ENCODE measurements at places on chromosomes 7 and 10.

GRCh38 chr10:49398000-49398861 lies 2.3 kb upstream of the DRGX start:
- no peak for DNase-seq

DNA sequence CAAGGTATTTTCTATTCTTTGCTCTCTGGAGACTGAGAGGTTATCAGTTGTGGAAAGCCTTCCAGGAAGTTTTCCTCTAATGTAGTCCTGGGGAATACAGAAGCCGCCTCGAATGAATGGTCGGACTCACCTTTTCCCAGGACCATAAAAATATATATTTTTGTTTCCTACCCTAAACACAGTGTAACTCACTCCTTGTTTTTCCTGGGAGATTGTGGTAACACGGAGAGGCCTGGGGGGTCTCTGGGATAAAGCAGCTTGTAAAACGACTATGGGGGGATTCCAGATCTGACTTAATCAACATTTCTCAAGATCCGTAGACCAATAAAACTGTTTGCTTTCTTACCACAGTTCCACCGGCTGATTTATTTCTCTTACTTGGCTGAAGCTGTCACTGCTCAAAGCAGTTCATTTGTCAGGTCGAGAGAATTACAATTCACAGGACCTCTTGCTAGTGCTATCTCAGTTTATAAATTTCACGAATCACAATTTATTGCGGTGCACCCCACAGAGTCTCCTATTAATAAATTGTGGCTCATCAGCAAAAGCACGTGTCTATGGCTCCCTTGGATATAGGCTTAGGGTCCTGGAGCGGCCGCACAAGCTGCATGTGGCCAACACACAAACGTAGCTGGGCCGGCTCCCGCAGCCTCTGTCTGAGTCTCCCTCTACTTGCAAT lies 176.3 kb upstream of the BMPER start:
- DNase-seq = no peak

GRCh38 chr7:29825775-29826529 lies 19.6 kb downstream of the WIPF3 start:
- DNase-seq = no peak

DNA sequence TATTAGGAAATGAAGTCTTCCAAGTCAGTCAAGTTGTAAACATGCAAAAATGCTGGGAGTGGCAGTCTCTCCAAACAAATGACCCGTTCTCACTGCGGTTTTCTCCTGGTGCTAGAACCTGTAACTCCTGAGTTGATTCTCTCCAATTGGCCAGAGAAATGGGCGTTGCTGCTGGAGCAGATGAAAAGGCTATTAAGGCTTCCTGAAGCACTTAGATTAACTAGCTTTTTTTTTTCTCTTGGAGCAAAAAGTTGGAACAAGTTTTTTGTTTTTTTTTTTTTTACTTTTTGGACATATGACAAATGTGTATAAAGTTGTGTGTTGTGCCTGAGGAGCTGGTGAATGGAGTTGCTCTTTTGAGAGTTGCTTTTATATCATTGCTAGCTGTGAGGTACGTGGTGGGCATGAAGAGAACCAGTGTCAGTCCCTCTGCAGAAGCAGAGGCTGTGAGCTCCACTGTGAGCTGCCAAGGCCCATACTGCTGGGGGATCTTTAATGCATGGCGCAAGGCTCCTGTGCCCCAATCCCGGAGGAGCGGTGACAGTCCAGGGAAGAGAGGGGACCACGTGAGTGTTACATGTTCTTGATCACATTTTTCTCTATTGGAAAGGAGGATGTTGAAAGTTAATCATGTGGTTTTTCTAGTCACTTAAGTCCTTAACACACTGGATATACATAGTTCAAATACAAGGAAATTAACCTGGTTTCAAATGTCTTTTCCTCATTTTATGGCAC lies 393.6 kb upstream of the GALNT17 start:
- DNase-seq = no peak

- no peak for DNase-seq
These were observed 36.6 kb downstream of the PRKCQ start for GRCh38 chr10:6543431-6544005.

DNA sequence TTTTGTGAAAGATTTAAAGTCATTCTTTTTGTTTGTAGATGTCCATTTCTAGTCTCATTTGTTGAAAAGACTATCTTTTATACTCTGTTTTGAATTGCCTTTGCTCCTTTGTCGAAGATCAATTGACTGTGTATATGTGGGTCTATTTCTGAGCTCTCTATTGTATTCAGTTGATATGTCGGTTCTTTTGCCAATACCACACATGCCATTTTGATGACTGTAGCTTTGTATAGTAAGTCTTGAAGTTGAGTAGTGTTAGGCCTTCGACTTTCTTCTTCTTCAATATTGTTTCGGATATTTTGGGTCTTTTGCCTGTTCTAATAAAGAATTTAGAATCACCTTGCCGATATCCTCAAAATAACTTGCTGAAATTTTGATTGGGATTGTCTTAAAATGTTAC lies 104.5 kb downstream of the CCSER2 start:
- no peak for DNase-seq

- no peak for DNase-seq
These were observed 97.3 kb downstream of the MYO3A start for GRCh38 chr10:26031300-26031699.

DNA sequence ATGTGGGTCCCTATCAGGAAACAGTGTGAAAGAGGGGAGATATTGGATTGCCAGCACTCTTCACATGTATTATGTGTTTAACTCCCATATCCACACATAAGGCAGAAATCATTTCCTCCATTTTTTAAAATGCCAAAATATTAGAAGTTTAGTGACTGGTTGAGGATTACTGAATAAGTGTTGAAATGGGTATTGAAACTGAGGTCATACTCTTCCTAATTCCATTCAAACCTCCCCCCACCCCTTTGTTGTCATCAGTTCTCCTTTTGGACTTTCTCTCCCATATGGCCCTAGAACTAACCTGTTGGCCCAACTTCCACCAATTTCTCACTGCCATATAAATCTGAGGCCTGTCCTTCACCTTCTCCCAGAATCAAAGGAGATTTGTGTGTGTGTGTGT lies 81.6 kb downstream of the EVX1 start:
- no peak for DNase-seq

GRCh38 chr10:122391875-122392274 lies 17.4 kb downstream of the PLEKHA1 start:
- DNase-seq = no peak

GRCh38 chr10:121873236-121873635 lies 54.6 kb downstream of the ATE1 start:
- DNase-seq = no peak

DNA sequence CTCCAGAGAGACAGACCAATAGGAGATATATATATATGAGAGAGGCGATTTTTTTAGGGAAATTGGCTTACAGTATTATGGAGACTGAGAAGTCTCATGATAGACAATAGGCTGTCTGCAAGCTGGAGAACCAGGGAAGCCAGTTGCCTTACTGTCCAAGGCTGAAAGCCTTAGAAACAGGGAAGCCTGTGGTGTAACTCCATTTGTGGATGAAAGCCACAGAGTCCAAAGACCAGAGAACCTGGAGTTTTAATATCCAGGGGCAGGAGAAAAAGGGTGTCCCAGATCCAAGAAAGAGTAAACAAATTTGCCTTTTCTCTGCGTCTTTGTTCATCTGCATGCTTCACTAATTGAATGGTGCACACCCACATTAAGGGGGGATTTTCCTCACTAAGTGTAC lies 71.6 kb upstream of the TEX47 start:
- DNase-seq = no peak

DNA sequence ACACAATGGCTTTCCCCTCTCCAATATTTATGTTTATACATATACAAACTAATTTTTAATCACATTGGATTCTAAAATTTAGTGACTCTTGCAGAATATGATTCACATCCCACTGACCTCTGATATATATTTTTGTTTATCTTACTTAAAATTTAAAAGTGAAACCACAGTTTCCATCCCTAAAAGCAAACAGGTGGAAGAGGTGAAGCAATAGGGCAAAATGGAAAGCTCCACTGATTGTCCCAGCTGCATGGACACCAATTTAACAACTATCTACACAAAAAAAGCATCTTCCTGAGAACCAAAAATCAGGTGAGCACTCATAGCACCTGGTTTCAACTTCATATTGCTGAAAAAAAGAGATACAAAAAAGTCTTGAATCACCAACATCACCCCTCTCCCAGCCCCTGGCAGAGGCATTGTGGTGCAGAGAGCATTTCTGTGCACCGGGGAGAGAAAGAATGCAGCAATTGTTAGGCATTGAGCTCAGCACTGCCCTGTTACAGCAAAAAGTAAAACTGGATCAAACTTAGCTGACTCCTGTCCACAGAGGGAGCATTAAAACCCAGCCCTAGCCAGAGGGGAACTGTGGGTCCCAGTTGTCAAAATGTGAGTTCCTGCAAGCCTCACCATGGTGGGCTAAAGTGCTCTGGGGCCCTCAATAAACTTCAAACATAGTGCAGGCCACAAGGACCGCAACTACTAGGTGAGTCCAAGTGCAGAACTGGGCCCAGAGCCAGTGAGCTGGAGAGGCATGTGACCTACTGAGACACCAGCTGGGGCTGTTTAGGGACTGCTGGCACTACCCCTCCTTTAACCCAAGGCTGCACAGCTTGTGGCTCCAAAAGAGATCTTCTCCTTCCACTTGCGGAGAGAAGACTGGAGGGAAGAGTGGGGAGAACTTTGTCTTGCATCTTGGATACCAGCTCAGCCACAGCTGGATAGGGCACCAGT lies 92.1 kb downstream of the SIRT1 start:
- no peak for DNase-seq

DNA sequence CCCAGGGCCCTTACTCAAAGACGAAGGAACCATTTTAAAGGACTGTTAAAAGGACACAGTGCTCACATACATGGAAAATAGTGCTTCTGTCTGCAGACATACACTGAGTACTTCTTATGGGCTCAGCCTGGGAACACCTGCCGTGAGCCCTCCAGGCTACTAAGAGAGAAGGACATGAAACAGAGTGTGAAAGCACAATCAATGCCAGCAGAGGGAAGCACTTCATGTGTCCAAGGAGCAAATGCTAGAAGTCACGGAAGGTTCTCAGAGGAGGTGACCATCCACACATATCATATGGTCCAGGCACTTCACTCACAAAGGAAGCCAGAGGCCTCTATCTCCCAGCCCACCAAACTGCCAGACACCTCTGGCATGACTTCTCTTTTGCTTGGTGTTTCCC lies 15.5 kb downstream of the ELMO1 start:
- no peak for DNase-seq

GRCh38 chr7:122790132-122790531 lies 87.4 kb upstream of the RNF148 start:
- DNase-seq = no peak

- DNase-seq = no peak
These were observed 400.7 kb downstream of the GATA3 start for GRCh38 chr10:8455181-8455580.

DNA sequence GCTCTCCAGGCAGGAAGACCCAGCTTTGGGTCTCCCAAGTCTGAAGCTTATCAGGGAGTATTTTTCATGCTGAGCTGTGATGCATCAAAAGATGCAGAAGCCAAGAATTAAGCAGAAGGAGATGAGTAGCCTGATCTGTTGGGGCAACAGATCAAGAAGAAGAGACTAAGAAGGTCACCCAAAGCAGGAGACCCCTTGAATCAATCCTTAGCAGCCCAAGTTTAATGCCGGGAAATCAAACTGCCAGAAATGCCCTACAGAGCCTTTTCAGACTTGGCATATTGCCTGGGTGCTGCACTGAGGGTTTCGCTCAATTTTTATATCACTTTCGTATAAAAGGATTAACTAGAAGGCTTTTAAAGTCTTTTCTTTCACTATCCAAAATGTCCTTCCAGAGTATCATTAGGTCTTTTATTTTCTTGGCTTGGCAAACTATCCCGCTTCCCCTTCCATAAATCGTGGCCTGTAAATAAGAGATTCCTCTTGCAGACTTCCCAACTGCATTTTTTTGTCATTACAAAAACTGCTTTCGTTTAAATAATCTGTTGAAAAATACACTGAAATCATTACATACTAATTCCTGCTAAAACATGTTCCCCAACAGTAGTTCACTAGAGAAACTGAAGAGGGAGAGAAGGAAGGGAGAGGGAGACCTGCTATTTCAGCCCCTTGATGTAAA lies 49.0 kb upstream of the STK17A start:
- no peak for DNase-seq

Measured in SW 1271 (cell line).